ENCODE measurements at places on chromosomes 12 and 14.

- DNase-seq: no peak
These were observed 326.7 kb downstream of the DPF3 start for GRCh38 chr14:72567226-72567625.

DNA sequence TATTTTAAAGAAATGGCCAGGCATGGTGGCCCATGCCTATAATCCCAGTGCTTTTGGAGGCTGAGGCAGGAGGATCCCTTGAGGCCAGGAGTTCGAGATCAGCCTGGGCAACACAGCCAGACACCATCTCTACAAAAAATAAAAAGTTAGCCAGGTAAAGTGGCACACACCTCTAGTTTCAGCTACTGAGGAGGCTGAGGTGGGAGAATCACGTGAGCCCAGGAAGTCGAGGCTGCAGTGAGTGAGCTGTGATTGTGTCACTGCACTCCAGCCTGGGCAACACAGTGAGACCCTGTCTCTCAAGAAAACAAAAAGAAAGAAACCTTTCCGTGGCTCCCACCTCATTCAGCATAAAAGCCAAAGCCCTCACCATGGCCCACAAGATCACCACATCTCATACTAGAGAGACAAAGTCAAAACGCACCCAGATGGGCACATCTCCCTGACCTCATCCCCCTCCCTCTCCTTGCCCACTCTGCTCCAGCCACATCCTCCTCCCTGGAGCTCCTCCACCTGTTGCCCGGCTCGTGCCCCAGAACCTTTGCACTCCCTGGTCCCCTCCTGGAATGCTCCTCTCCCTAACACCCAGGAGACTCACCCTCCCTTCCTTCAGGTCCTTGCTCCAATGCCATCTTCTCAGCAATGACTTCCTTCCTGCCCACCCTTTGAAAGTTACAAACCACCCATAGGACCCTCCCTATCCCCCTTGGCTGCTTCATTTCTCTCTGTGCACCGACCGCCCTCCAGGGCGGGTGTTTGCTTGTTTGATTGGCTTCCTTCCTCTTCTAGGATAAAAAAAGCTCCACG lies 4.8 kb upstream of the SCARB1 start:
- no peak for DNase-seq

GRCh38 chr14:33493266-33493665 lies 457.6 kb downstream of the EGLN3 start:
- no peak for DNase-seq

DNA sequence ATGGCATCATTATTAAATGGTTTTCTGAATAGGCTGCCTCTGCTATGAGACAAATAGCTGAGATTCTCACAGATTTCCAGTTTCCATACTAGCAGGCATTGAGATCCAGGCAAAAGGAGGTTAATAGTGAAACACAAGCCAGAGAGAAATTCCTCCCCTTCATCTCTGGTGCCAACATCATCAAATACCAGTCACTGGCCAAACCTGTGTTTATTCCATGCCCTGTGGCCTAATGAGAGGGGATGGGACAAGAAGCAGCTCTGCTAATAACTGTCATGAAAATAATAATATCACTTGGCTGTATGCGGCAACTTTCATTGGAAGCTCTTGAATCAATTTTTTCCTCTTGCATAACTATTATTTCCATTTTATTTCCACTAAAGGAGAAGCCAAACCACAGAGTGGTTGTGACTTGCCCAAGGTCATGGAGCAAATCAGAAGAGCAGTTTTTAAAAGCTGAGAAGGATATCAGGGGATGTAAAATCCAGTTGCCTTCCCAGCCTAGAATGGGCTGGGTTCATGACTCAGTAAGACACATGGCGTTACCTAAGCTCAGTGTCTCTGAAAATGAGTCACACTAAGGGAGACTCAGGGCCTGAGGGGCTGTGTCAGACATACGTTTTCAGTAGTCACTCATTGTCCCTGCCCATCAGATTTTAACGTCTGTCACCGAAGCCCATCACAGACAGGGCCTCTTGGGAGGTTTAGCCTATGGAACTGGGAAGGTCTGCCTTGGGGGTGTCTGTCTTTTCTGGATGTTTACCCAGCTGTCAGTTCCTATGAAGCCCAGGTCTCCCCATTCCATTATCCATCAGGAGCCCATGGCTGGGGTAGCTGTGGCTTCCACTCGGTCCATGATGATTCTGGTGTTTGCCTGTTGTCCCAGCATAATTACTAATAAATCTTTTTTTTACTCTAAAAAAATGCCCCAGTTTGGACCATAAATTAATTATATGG lies 208.8 kb upstream of the EEA1 start:
- DNase-seq: peak; percentile 85

GRCh38 chr12:1840981-1841425 lies 20.6 kb downstream of the LRTM2 start:
- no peak for DNase-seq

- peak; percentile 77 for DNase-seq
These were observed 211.7 kb downstream of the DPF3 start for GRCh38 chr14:72682188-72682587.

- DNase-seq: peak; percentile 18
These were observed 41.8 kb upstream of the CLMN start for GRCh38 chr14:95361373-95362137.

GRCh38 chr12:110365489-110366320 lies 37.8 kb downstream of the ANAPC7 start:
- no peak for DNase-seq

DNA sequence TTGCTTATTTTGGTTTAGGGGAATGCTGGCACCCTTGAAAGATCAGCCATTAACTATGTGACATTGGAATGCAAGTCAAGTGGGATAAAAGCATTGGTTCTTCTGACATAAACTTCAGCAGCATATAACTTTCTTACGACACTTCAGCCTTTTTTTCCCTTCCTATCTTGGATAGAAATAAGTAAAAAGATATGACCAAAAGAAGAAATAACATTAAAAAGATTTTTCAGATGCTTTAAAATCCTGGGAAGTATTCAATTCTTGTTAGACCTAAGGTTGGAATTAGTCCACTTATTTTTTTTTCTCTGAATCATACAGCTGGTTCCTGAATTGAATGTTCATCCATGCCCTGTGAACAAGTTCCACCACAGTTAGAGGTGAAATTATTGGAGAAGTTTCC lies 85.6 kb upstream of the TSPAN8 start:
- DNase-seq: no peak
